Midbrain (tissue), 1 donor: ENCODE measurements at places on chromosomes 12 and 14.

DNA sequence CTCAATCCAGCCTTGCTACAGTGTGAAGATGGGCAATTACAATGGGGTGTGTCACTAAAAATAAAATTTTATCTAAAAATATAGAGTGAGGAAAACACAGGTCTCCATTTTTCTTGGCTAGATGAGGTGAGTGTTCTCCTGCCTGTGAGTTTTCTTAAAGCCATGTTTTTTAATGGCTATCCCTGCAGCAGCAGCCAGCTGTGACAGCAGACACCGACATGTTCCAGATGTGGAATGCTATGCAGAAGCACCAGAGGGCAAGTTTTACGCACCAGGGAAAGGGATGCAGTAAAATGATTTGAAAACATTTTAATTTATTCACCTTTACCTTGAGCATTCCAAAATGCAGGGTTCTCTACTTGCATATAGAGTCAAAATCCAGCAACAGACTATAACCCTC lies 577.0 kb upstream of the STXBP6 start:
- no peak for DNase-seq

- no peak for DNase-seq
These were observed 96.3 kb upstream of the CCND2 start for GRCh38 chr12:4177262-4177661.

- peak; percentile 77 for DNase-seq
These were observed 16.1 kb upstream of the KRT73 start for GRCh38 chr12:52634266-52635056.

DNA sequence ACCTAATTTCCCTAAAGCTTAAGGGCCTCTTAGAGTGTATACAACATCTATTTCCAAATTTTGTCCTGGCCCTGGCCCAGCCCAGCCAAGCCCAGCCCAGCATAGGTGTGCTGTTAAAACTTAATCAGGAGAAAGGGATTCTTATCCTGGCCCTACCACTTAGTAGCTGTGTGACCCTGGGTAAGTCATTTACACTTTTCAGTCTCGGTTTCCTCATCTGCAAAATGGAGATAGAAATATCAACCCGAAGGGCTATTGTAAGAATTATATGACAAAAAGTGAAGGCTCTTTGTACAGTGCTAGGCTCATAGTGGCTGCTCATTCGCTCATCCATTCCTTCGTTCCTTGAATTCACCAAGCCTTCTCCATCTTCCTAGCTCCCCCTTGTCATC lies 442 bp downstream of the ERG28 start:
- no peak for DNase-seq

DNA sequence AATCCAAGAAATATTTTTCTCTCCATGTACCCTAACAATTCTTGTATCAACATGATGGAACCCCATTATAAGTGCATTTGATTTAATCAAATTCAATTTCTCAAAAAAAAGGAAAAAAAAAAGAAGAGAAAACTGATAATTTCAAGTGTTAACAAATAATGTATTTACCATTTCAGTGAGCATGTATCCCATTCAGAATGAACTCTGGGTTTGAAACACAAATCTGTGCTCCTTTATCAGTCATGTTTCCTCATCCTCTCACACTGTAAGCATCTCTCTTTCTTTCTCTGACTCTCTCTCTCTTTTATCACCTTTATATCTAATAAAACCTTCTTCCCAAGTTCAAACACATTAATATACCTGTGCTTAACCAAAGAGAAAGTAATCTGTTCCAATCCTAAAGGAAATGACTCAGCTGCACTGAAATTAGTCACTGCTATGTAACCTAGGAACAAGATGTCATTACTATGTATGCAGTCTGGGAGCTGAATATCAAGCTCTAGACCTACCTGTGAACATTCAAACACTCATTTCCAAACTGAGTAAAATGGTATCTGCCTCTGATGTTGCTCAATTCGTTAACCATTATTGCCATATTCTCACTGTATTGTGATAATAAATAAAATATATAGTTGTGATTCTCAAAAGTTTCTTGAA lies 135.0 kb upstream of the LRIG3 start:
- DNase-seq: no peak

DNA sequence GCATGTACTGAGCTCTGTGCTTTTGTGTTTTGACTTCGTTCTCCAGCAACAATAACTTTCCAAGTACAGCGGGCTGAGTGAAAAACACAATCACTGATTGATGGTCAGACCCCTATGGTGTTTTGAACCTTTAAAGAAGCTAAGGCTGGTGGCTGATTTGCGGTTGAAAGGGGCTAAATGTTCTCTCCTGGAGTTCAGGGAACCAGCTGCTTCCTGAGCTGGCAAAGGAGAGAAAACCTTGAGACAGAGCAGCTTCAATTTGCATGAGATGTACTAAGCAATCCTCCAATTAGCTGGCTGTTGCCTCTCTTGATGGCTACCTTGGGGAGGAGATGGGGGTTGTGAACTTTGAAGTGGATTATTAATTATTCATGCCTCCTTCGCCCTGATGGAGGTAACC lies 546.7 kb upstream of the SEL1L start:
- no peak for DNase-seq

GRCh38 chr12:25496098-25496587 lies 56.9 kb downstream of the LMNTD1 start:
- DNase-seq: no peak

- no peak for DNase-seq
These were observed 34.2 kb upstream of the EML1 start for GRCh38 chr14:99758872-99759545.

DNA sequence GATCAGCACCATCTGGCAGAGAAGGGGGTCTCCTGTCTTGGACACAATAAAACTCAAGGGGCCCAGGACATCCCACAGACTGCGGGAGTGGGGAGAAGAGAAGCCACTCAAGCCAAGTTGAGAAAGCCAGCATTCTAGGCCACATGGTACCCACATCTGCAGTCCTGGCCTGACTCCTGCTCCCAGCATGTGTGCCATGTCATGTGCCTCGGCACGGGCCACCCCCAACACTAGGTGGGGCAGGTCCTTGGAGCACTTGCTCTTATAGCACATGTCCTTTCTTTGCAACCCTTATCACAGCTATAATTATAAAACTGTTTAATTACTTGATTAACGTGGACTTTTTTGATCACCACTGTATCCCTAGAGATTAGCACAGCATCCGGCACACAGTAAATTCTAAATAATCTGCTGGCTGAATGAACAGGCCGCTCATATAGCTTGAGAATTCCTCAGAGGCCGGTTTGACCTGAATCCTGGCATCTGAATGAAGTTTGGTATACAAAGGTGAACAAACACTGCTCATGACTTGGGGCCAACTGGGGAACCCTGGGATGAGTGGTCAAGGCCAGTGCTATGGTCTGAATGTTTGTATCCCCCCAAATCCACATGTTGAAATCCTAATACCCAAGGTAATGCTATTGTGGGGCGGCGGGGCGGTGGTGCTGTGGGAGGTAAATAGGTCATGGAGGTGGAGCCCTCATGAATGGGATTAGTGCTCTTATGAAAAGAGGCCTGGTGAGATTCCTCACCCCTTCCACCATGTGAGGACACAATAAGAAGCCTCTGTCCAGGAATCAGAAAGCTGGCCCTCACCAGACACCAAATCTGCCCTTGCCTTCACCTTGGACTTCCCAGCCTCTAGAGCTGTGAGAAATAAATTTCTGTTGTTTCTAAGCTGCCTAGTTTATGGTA lies 6.6 kb downstream of the NCKAP5L start:
- no peak for DNase-seq

DNA sequence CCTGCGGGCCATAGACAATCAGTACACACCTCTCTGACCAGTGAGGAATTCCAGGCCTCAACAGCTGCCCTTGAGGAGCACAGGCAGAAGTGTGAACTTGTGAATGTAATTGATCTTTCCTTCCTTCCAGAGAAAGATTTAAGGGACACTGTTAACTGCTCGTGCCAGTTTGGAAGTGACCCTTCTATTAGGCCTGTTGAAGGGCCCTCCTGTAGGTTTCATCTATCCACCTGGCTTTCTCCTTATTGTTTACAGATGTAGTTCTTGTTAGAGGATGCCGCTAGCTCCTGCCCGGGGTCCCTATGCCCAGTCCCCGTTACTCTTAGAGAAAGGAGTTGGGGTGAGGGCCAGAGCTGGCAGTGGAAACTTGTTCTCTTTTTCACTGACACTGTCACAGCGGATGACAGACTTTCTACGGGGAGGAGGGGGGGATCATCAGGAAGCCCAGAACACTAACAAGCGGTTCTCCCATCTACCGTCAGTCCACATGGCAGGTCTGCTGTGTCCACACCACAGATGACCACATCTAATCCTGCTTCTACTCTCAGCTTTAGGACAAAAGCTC lies 42.6 kb downstream of the SH2B3 start:
- DNase-seq: no peak

- peak; percentile 76 for DNase-seq
These were observed 240.1 kb upstream of the OR4E1 start for GRCh38 chr14:21913759-21914158.

- no peak for DNase-seq
These were observed 732.6 kb downstream of the RERGL start for GRCh38 chr12:17357396-17357795.

- no peak for DNase-seq
These were observed 34.9 kb upstream of the FAM222A start for GRCh38 chr12:109678719-109679118.

GRCh38 chr14:91835920-91836843 lies 31.2 kb downstream of the TC2N start:
- DNase-seq: no peak

DNA sequence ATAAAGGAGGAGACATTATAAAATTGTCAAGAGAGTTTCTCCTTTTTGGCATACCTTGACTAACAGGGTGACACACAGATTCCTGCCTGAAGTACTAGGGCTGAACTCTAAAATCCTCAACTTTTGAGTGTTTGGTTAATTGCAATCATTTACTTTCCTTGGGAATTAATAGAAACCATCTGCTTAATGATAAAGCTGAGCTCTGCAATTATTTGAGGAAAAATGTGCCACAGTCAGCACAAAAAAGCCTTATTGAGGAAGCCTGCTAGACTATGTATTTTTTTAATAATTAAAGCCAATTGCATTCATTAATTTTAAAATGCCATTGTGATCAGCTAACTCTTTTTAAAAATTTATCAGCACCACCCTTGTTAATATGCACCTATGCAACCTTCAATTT lies 38.7 kb downstream of the PRICKLE1 start:
- no peak for DNase-seq

DNA sequence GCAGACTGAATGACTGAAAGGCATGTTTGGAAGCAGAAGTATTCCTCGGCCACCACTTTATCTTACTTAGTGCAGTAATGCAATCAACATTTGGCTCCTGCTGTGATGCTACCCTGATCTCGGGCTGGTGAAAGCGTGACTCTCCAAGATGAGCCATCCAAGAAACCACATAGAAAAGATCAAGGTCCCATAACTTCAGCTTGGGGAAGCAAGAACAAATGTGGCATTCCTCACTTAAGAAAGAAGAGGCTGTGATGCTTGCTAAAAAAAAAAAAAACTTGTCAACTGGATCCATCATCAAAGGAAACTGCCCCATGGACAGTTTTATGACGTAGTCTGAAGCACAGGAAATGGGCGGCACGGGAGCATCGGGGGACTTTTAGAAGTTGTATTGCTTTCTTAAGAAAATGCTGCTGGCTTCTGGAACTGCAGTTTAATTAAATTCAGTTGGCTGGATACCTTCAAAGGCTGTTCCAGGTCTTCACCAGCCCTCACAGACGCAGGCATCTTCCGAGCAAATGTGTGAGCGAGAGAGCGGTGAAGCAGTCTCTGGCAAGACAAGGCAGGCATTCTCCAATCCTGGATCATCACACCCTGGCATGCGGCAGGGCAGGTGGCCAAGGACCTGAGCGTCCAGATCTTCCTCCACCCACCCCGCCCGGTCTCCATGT lies 38.2 kb upstream of the MAP1LC3B2 start:
- no peak for DNase-seq

GRCh38 chr14:100623961-100624360 lies 36.7 kb upstream of the BEGAIN start:
- DNase-seq: no peak
